Central memory CD4-positive, alpha-beta T cell (primary cell): ENCODE measurements at places on chromosomes 4 and X.

- no peak for DNase-seq
Observed at GRCh38 chr4:85455942-85456341, 19.0 kb upstream of the ARHGAP24 start.

DNA sequence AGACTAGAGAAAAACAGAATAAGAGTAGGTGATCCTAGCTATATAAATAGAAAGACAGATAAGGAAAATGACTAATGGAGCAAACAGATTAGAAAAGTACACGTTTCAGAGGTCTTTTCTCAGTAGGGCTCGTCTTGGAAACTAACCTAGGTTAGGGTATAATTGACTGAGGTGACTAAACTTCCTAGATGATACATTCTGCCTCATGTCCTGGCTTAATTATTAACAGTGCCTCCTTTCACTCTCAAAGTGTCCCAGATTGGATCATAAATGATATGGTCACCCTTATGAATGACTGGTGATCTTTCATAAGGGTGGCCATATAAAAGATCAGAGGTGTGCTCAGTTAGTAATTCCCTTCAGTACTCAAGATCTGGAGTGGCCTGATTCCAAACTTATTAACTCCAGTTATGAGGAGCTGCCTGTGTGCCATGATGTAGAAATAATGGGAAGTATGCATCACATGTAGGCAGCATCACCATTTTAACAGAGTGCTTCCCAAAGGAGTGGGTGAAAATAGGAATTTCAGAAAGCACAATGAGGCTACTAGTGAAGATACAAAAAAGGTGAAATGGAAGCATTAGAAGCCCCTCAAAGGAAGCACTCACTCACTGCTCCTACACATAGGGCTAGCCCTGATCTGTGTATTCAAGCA, 14.7 kb upstream of the GRIA3 start:
- DNase-seq = no peak

- no peak for DNase-seq
Observed at GRCh38 chr4:11050766-11051165, 366.2 kb upstream of the CLNK start.

DNA sequence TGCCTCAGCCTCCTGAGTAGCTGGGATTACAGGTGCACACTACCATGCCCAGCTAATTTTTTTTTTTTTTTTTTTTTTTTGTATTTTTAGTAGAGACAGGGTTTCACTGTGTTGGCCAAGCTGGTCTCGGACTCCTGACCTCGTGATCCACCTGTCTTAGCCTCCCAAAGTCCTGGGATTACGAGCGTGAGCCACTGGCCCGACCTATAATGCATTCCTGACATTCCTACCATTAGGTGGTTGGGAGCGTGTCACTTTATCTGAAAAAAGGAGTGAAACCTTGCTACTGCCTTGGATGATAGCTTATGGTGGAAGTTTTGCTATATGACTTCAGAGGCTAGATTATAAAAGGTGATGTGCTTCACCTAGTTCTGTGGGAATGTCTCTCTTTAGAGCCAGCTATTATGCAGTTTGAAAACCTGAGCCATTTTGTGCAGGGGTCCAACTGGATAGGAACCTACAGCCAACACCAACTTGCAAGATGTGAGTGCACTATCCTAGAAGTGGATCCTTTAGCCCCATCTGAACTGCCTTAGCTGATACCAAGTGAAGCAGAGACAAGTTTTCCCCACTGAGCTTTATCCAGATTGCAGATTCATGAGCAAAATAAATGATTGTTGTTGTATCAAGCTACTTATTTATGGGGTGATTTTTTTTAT, 29.8 kb upstream of the EMCN start:
- no peak for DNase-seq

- no peak for DNase-seq
Observed at GRCh38 chrX:117990438-117990837, 126.2 kb downstream of the KLHL13 start.
